ENCODE measurements at places on chromosomes 7 and 10.
A peak's percentile ranks its signal among the peaks of the same experiment; 100 is the strongest.

GRCh38 chr7:4190010-4190981 is 491.8 kb upstream of the FOXK1 start:
- no peak for DNase-seq

- DNase-seq: no peak
Measured at GRCh38 chr10:71741671-71742070, 22.1 kb upstream of the C10orf105 start.

DNA sequence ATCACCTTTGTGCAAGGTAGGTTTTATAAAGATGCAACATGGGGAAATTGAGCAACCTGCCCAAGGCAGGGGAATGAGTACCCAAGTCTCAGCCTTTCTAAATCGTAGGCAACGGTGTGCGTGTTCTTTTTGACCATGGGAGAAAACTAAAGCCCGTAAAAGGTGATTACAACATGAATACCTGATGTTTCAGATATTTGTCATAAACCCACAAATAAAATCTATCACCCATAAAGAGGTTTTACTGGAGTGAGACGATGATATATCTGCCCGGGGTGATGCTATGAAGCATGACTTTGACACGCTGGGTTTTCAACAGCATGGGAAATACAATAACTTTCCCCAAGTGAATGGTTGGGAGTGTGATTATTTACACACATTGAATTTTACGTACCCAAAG is 406.3 kb upstream of the KLF6 start:
- DNase-seq: no peak

DNA sequence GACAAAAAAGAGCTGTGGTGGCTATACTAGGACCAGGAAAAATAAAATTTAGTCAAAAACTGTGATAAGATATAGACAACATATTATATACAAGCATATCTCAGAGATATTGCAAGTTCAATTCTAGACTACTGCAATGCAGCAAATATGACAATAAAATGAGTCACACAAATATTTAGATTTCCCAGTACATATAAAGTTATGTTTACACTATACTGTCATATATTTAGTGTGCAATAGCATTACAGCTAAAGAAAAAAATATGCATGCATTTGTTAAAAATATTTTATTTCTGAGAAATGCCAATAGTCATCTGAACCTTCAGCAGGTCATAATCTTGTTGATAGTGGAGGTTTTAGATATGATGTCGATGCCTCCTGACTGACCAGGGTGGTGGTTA is 72.1 kb downstream of the AKR1C4 start:
- no peak for DNase-seq

DNA sequence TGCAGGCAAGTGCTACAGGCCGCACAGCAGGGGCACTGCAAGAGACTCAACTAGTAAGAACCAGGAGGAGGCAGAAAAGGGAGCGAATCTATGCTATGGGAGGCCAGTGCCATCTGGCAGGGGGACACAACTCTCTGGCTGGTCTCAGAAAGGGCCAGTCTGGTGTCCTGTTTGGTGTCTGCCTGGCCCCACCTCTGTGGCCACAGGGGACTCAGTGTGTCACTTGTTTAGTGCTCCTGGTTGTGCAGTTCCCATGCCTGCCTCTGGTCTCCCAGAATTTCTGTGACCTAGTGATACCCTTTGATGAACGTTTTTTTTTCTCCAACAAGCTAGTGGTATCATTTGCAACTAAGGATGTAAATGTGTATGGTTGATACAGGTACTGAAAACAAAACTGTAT is 59.2 kb upstream of the JCAD start:
- DNase-seq: no peak

- DNase-seq: no peak
Measured at GRCh38 chr10:9577746-9578145, 1439.9 kb upstream of the CELF2 start.

DNA sequence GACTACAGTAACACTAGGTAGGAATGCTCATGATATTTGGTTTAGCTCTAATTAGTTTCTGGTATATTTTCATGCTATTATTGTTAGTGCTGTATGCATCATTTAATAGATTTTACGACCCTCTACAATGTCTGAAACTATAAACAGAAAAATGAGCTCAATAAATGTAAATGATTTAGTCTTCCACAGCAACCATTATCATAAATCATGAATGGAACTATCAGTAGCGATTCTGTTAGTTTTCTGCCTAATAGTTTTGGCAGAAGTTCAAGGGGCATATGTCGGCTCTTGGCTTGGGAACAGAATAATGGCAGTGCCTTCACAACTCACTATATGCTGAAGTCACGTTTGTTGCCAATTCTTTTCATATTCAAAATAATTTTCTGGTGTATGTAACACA is 494.8 kb downstream of the PARD3 start:
- no peak for DNase-seq

DNA sequence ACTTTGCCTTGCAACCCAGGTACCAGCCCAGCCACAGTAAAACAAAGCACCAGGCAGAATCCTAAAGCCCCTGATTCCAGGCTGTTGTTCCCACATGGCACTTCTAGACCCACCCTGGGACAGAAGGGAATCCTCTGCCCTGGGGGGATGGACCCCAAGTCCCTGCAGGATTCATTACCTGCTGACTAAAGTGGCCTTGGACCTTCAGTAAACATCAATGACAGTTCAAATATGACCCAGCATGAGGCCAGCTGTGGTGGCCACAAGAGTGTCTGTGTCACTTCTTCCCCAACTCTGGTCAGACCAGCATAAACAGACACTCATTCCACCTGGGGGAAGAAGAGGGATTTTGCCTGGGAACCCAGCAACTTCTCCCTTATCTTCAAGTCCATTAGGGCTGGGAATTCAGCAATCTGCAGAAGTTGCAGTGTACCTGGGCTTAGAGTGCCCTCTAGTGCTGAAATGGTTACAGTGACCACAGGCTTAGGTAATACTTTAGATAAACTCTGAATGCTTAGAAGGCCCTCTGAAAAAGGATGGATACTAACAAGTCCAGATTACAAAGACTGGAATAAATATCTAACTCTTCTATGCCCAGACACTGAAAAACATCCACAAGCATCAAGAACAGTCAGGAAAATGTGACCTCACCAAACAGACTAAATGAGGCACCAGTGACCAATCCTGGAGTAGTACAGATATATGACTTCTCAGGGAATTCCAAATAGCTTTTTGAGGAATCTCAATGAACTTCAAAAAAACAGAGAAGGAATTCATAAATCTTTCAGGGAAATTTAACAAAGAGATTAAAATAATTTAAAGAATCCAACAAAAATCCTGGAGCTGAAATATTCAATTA is 108.5 kb upstream of the TMEM168 start:
- DNase-seq: no peak

DNA sequence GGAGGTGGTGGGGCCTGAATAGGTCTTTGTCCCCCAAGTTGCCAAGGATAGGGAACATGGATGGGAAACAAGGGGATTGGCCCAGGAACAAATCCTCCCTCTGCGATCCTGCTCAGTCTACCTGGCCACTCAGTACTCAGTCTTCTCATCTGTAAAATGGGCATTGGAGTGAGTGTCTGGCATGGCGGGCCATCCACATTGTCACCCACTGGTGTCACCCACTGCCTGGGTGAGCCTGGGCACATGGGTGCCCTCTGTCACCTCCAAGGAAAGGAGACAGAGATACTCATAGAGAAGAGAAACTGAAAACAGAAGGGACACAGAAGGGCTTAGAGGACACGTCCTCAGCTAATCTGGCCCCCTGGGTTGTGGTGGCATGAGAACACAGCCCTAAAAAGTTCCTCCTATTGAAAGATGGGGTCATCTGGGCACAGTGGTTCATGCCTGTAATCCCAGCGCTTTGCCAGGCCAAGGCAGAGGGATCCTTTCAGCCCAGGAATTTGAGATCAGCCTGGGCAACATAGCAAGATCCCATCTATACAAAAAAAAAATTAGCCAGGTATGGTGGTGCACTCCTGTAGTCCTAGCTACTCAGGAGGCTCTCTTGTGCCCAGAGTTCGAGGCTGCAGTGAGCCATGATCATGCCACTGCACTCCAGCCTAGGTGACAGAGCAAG is 12.5 kb upstream of the TNRC18 start:
- DNase-seq: no peak

- peak; percentile 54 for DNase-seq
Measured at GRCh38 chr7:1028044-1028770, 16.1 kb upstream of the GPR146 start.

GRCh38 chr7:154817224-154817896 is 185.6 kb downstream of the PAXIP1 start:
- no peak for DNase-seq

DNA sequence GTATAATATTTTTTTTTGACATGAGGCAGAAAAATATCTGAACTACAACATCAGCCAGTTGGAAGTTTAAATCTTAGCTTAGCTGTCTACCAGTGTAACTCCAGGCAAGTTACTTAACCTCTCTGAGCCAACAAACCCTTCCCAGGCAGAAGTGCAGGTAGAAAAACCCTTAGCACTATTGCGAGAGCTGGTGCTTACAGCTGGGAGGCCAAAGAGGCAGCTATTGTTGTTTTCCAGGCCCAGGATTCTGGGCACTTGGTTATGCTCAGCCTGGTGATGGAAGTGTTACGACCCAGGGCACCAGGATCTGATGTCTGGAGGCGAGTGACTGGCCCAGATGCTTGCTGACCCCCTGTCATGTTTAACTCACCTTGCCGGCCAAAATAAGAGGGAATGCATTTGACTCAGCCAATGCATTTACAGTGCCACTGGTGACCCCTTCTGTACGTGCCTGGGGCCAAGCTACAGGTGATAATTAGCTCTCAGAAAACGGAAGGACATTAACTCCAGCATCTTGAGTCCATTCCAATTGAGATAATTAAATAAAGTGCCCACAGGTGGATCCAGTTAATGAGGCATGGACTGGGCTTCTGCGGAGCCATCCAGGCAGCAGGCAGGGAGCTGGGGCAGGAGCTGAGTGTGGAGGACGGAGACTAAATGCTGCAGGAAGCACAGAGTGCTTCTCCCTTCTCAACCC is 126.5 kb upstream of the HABP2 start:
- DNase-seq: no peak

DNA sequence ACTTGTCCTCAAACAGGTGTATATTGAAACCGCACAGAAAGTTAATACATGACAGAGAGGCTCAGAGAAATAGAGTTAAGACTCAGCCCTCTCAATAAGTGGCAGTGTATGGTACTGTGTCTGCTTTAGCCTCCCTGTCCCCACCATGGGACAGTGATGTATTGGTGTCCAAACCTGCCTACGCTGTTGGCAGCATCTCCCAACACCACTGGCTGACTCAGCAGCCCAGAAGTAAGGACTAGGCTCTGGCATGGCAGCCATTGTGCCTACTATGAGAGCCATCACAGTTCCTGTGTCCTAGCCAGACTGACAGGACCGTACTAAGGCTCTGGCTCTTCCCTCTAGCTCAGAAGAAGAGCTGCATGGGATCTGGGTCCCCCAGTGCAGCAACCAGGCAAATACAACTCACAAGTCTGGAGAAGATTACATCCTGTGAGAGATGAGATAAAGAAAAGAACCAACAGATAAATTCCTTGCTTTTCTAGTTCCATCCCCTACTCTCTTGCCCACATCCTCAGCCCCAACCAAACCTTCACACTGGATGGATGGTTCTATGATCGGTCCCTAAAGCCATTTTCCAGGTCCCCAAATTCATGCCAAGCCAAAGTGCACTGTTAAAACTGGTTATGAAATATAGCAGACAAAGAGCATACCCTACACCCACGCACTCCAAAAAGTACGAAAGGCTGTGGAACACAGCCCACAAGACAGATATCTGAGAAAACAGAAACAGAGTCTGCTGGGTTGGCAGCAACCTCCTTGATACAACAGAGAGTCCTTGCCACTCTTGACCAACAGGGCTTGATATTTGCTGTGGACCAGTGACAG is 44.1 kb upstream of the DMTF1 start:
- no peak for DNase-seq

GRCh38 chr10:3053155-3053554 is 14.2 kb upstream of the PFKP start:
- no peak for DNase-seq

DNA sequence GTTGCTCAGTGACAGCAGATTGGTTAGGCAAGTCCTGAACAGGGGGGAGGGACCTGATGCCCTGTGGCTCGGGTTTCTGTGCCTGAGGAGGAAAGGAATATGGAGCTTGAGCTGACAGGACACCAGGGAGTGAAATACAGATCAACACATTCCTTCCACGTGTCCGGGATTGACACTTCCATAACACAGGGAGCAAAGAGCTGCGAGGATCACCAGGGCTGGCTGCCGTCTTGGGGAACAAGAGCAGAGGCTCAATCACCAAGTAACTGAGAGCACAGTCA is 36.7 kb upstream of the EFCAB10 start:
- DNase-seq: no peak

DNA sequence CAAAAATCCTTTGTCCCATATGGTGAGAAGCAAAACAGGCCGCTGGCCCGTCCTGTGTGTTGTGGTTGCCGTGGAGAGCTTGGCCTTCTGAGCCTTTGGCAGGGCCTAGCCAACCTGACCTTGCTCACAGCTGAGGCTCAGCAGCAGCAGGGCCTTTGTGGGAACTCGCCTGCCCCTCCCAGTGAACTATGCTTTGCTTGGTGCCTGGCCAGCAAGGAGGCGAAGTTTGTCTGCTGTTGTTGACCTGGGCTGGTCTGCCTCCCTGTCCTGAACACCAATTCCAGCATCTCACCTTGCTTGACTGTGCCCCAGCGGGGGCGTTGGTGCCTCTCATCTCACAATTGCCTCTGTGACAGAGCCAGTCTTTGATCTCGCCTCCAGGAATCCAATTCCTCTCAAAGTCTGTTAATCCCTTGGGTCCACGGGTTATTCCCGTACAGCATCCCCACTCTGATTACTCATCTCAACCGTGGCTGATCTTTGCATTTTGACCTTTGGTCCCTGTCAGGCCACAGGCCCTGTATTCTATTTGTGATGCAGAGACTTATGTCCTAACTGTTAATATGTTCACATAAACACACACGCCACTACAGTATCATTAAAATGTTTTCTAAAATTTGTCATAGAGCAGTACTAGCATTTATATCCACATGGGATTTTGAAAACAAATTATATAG is 22.6 kb downstream of the EPDR1 start:
- DNase-seq: no peak

DNA sequence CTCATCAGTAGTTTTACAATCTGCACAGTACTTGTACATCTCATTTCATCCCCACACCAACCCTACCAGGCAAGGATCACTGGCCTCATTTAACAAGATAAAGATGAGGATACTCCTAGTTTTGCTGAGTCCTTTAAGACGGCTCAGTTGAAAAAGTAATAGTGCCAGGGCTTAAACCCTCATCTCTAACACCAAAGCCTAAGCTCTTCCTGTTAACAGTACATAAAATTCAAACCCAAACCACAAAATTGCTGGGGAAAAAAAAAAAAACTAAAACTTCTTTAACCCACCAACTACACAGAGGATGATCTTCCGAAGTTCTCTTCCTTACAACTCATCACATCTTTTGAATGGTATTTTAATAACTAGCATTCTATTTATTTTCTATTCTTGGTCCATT is 1.3 kb downstream of the SAR1A start:
- no peak for DNase-seq

GRCh38 chr7:137718355-137718754 is 128.4 kb downstream of the DGKI start:
- DNase-seq: no peak

- DNase-seq: no peak
Measured at GRCh38 chr7:134428942-134429341, 30.0 kb downstream of the AKR1B1 start.

- no peak for DNase-seq
Measured at GRCh38 chr10:119613741-119614140, 17.0 kb upstream of the TIAL1 start.

GRCh38 chr10:70915206-70915605 is 26.8 kb upstream of the PCBD1 start:
- no peak for DNase-seq

- no peak for DNase-seq
Measured at GRCh38 chr10:45444976-45445898, 71.2 kb downstream of the ALOX5 start.
